ENCODE measurements at places on chromosomes 2 and 18. TPM values are rescaled to one million over a fixed set of nuclear protein-coding genes. Genes with fewer than 3 reads are reported as not detected.

- no peak for DNase-seq
Observed at GRCh38 chr18:11149441-11150270, at the start of gene PIEZO2. TSS of gene PIEZO2 (minus strand) at chr18:11149569. CDS start at chr18:11148588, 981 bp downstream.

DNA sequence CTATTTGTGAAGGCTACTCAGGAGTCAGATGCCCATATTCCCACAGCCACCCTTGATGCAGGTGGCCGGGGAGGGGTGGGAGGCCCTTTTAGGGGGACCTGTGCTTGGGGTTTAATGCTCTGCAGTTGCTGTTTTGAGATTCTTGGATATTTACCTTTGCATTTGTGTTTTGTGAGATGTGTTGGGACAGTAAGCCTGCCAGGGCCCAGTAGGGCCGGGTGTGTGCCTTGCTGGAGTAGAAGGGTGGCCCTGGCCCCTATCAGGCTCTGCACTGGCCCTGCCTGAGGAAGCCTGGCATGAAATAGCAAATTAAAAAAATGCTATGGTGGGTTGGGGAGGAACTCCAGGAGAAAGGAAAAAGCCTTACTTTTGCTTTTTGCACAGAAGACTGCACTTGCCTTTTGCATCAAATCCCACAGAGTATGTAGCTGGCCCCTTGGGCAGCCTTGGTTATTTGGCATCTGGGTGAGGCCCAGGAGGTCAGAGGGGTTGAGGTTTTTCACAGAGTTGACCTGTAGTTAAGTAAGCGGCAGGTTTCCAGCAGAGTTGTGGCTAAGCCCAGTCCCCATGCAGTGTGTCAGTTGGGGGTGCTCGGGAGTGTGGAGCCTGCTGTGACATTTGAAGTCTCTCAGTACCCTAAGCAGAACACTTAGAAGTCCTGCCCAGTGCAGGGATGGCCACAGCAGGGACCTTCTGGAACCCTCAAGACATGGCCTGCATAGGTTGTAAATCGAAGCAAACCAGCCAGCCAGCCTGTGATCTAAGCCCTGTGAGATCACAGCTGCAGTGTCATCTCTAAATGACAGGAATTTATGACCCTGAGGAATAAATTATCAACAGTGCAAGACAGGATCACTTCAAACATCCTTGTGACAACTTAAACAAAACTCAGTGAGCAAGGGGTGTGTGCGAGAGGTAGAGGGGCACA is 68.8 kb downstream of the SH3RF3 start:
- DNase-seq: no peak

DNA sequence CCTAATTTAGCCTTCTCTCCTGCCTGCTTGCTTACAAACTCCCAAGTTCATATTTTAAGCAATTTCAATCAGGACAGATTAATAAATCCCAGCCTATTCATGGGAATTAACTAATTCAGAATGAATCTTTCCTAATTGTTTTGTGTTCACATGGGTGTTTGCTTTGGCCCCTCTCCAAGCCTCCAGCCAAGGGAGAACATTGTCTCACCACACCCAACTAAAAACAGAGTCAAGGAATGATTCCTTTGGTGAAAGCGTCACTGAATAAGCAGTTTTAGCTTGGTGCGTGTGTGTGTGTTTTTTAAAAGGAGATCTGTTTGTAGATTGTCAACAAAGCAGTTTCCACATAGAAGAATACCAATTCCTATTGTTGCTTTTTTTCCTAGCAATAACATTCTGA is 43.0 kb upstream of the DSG1 start:
- peak; percentile 36 for DNase-seq

NTSR2 gene
- not detected for total RNA-seq

DNA sequence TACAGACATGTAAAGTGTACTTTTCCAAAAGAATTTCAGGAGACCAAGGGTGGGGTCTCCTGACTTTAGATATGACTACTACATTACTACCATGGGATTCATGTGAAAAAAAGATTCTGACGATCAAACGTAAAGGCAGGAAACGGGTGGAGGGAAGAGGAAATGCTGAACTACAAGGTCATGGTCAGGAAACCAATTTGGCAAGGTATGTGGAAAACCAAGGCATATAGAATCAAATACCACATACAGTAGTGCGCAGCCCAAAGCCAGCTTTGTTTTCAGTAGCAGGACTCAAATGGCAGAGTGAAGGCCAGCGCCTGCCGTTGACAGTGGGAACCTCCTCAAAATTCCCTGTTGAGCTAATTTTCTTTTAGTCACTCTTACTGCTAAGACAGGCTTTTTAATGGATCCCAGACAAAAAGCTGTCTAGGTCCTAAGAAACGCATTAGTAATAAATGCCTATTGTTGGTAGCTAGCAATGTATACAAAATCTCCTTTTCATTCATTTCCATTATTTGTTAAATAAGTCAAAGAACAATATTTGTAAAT is 57.6 kb upstream of the SERTAD2 start:
- DNase-seq: no peak

ABCG8 gene
- total RNA-seq: not detected

NMS gene
- not detected for total RNA-seq

TWIST2 gene
- total RNA-seq: 5.8 TPM

LAMA1 gene
- total RNA-seq: not detected

RTKN gene
- 138 TPM for total RNA-seq

SPRED2 gene
- total RNA-seq: 16.2 TPM

- DNase-seq: no peak
Observed at GRCh38 chr2:188028739-188029138, 262.9 kb upstream of the GULP1 start.

CCDC148 gene
- total RNA-seq: 0.46 TPM

DNA sequence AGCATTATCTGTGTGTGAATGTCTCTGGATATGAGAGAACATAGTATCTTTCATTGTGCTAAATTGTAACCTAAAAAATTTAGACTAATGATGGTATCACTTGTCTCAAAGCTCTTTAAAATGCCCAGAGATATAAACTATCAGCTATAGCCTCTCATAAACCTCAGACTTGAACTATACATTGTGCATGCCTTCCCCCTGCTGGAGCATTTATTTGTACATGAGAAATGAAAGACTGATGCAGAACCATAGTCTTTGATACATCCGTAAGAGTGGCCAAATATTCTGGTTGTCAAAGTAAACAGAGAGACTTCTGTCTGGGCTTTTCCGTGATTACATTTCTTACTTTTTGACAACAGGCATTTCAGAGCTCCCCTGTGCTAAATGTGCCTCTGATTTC is 71.9 kb upstream of the CCDC68 start:
- peak; percentile 25 for DNase-seq

FBXO15 gene
- 2.8 TPM for total RNA-seq

DUSP2 gene
- total RNA-seq: 16.7 TPM

GRCh38 chr2:172116107-172116506 is 13.4 kb upstream of the DLX2 start:
- DNase-seq: no peak

- peak; percentile 94 for DNase-seq
Observed at GRCh38 chr18:59899298-59900221, at the start of gene PMAIP1. TSS of gene PMAIP1 (plus strand) at chr18:59899996. CDS start at chr18:59900178, 182 bp downstream.

GRCh38 chr2:200065477-200065876 is 110.1 kb downstream of the MAIP1 start:
- no peak for DNase-seq

DNA sequence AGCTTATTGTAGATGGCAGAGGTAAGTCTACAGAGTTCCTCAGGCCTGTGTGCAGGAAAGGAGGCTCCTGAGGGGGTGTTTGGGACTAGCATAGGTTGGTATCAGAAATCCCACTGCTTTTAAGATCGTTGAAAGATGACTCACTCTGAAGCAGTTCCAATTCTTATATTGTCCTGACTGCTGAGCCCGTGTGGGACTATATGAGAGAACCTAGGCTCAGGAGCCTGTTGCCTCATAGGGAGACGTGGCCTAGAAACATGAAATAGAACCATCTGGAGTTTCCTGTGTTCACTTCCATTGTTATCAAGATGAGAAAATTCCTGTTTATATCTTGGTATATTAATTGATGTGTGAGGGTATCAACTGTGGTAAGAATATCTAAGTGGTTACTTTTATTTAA is 5.7 kb downstream of the CCT7 start:
- DNase-seq: peak; percentile 38

GRCh38 chr2:46798041-46798440 is 117.6 kb downstream of the MCFD2 start:
- DNase-seq: no peak

LIPG gene
- 9.1 TPM for total RNA-seq

DNA sequence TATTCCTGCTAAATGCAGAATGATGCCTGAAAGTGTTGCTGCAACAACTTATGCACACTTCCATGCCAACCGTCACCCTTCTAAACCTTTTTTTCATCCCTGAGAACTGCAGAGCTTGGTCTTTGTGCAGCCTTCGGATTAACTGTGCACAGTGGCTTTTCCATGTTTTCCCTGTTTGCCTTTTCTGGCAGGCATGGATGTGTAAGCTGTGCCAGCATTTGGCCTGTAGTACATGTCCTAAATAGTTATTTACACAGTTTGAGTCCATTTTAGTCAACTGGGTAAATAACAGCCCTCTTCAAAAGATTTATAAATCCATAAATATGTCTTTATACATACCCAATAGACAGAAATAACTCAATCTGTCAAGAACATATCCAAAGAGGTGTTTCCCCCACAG is 31.5 kb downstream of the MEIS1 start:
- DNase-seq: no peak

- DNase-seq: no peak
Observed at GRCh38 chr18:69383186-69383585, 17.5 kb upstream of the DOK6 start.

CCDC178 gene
- not detected for total RNA-seq

MYL1 gene
- total RNA-seq: not detected

STON1 gene
- total RNA-seq: 1.2 TPM

ANKRD62 gene
- not detected for total RNA-seq

DNA sequence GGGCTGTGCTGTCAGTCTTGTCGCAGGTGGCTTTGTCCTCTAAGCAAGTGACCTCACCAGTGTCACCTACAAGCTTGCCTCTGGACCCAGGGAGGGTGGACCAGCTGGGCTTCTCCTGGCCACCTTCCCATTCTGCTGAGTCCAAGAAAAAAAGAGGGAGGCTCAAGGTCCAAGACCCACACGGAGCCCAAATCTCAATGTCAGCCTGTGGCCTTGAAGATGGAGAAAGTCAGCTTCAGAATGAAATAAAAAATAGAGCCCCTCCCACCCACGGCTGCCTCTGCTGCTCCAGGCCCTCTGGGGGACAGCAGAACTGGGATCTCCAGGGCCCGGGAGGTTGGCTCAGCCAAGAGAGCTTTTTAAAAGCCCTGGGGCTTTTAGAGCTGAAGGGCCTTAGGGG is 145.9 kb downstream of the TNS1 start:
- no peak for DNase-seq

SKOR2 gene
- not detected for total RNA-seq

GRCh38 chr2:127647242-127648190 is 1.6 kb downstream of the GPR17 start:
- DNase-seq: peak; percentile 40

GCG gene
- total RNA-seq: not detected

- DNase-seq: no peak
Observed at GRCh38 chr2:217276433-217276832, 416.6 kb upstream of the TNP1 start.

GRCh38 chr2:233828546-233829192 is 25.7 kb downstream of the HJURP start:
- no peak for DNase-seq

DNA sequence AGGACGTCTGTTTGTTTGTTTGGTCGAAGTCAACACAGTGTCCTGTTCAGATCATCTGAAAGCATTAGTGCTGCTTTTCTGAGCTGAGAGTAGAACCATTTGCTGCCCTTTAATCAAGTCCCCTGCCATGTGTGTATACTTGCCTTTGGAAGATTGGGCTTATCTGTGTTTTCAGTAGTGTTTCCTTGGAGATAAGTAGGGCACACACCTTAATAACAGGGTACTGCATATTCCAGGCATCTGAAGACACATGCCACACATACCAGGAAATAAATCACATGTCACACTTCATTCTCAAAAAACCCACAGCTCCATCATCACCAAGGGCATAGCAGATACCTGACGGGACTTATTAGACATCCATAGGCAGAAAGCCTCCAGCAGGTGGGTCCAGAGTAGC is 157.4 kb downstream of the SOX11 start:
- DNase-seq: no peak

SKA1 gene
- 11.6 TPM for total RNA-seq

- no peak for DNase-seq
Observed at GRCh38 chr2:50077190-50077737, 922.9 kb upstream of the FSHR start.

DNA sequence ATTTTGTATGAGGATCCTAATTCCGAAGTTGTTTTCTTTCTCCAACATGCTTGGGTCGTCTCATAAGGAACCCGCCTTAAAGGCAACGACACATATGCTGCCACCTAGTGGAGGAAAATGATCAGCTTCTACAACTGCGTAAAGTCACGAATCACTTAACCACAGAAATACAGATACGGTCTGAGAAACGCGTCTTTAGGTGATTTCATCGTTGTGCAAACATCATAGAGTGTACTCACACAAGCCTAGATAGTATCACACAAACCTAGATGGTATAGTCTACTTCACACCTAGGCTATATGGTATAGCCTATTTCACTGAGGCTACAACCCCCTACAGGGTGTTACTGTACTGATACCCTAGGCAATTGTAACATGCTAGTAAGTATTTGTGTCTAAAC is 13.1 kb downstream of the GNLY start:
- peak; percentile 99 for DNase-seq

GRCh38 chr2:79041032-79041448 is 15.5 kb downstream of the REG3G start:
- peak; percentile 12 for DNase-seq

- DNase-seq: no peak
Observed at GRCh38 chr2:76323381-76323780, 612.7 kb upstream of the GCFC2 start.

DNA sequence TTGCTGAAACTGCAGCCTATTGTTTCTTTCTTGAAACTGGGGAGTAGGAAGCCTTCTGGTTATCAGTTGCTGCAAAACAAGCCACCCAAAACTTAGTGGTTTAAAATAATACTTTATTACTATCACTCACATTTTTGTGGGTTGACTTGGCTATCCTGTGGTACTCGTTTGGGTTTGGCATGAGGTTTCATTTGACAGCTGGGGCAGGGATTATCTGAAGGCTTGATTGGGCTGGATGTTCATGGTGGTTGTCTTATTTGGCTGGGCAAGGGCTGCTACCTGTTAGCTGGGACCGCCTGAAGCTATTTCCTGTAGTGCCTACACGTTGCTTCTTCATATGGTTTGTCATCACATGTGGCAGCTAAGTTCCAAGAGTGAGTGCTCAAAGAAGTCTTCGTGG is 122.3 kb downstream of the PLCL1 start:
- no peak for DNase-seq

UGT1A9 gene
- total RNA-seq: not detected

DNA sequence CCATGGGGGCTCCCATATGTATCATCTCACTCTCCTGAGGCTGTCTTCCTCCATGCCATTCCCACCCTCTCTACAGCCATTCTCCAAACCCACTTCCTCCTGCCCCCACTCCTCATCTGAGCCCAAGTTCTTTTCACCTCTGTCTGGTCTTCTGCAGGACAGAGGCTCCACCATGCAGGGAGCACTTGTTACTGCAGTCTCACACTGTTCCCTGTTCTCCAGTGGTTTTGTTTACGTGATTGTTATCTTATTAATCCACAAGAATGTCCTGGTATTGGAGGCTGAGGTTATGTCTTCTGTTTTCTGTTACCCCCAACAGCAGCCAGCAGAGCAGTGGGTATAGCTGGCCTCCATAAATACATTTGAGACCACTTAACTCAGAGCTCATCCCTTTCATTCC is 51.4 kb downstream of the PAX8 start:
- DNase-seq: no peak

GRCh38 chr2:206173147-206173546 is 13.5 kb downstream of the EEF1B2 start:
- no peak for DNase-seq

UXS1 gene
- 45.8 TPM for total RNA-seq

- no peak for DNase-seq
Observed at GRCh38 chr2:45901468-45902032, 250.1 kb downstream of the PRKCE start.
